CD4-positive, alpha-beta T cell treated with Interleukin-15 for 1 hour (primary cell): ENCODE measurements at places on chromosomes 11 and 22.

DNA sequence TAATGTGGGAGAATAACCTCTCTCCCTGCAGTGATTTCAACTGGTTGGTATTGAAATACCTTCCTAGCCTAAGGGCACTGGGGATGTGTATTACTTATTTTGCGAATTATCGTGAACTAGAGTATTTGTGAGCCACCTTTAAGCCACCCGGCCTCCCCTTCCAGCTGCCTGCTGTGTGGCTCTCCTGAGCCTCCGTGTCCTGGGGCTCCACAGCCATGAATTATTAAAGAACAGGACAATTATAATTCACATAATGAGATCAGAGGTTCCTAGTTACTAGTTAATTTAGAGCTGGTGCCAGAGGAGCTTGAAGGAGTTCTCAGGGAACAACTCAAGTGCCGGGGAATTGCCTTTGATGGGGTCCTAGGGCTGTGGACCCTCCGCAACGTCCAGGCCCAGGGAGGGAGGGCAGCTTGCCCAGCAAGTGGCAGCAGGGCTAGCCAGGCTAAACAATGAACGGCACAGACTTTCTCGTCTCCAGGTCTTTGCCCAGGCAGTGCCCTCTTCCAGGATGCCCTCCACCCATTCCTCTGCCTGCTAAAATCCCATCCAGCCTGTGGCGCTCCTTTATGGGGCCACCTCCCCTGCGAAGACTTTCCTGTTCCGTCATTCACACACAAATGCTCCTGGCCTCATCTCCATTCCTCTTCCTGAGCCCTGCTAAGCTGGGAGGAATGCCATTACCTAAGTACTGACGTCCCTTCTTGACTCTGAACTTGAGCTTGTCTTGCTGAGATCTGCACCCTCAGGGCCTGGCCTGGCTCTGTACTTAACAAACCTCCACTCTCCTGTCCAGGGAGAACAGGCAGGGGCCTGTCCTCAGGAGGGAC lies 91.5 kb downstream of the RTL6 start:
- DNase-seq = peak; percentile 7

GRCh38 chr22:45164270-45165088 lies 754 bp downstream of the NUP50 start:
- DNase-seq = no peak

DNA sequence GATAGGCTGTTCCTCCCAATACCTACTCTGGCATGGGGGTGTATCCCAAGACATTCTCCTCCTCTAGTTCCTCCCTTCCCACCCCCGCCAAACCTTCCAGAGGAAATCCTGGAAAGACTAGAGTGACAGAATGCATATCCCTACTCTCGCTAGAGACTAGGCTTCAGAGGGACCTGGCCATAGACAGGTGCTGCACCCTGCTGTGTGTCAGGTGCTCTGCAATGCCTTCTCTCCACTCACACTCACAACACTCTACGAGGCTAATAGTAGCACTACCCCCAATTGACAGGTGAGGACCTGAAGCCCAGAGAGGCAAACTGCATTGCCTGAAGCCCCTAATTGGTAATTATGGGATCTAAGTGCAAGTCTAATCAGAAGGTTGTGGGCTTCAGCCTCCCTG lies 46.2 kb upstream of the LMO1 start:
- no peak for DNase-seq

- DNase-seq = no peak
Measured at GRCh38 chr11:116512841-116513240, 259.9 kb downstream of the BUD13 start.

- DNase-seq = no peak
Measured at GRCh38 chr11:44893308-44893822, 57.3 kb downstream of the TP53I11 start.

DNA sequence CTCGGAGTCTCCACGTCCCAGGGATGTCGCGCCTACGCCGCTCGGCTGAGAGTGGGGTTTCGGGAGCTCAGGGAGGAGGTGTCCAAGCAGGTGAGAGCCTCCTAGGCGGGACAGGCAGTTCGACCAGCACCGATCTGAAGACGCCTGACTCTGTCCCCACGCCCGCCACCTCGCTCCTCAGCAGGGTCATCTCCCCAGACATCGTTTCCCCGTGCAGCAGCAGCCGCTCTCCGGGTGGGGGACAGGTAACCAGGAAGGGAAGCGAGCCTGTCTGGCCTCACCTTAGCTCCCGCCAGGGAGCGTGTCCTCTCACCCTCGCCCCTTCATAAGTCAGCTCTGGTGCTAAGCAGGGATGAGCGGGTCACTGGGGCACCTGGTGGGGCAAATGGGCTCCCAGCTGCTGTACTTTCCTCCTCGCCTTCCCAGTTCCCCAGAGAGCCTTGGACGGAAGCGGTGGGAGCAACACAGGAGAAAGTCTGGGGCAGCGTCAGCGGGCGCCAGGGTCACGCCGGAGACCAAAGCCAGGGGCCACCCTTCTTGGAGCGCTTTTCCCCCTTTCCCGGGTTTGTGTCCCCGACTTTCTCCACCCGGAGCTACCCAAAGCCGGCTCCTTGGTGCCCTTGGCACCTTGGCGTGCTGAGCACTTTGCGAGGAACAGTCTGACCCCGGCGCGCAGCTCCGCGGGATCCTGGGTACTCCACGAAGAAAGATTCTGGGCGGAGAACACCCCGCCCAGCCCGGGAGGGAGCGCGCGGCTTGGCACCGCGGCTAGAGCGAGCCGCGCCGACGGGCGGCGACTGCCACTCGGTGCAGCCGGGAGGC lies 1.6 kb downstream of the SPON1 start:
- no peak for DNase-seq
